Activated CD4-positive, CD25-positive, alpha-beta regulatory T cell (primary cell): ENCODE measurements at places on chromosomes 12 and 14.

DNA sequence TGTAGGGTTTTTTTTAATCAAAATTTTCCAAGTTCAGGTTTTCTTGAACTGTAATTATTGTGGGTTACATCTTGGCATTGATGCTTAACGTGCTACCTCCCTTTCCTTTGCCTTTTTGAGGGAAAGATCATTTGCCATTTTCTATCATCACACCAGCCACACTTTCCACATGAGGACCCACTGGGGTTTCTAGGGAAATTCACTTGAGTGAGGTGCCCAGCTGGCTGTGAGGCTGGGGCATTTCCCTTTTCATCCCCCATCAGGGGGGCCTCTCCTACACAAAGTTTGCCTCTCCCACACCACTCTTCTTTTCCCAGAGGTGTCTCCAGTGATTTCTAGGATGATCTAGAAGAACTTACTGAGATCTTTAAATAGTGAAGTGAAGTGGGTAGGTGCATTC, 335.7 kb downstream of the BMP4 start:
- no peak for DNase-seq

- no peak for DNase-seq
Measured at GRCh38 chr14:100285913-100286400, 20.3 kb downstream of the SLC25A29 start.

- DNase-seq, result no peak
Measured at GRCh38 chr14:94919896-94920295, 150.0 kb upstream of the GSC start.

DNA sequence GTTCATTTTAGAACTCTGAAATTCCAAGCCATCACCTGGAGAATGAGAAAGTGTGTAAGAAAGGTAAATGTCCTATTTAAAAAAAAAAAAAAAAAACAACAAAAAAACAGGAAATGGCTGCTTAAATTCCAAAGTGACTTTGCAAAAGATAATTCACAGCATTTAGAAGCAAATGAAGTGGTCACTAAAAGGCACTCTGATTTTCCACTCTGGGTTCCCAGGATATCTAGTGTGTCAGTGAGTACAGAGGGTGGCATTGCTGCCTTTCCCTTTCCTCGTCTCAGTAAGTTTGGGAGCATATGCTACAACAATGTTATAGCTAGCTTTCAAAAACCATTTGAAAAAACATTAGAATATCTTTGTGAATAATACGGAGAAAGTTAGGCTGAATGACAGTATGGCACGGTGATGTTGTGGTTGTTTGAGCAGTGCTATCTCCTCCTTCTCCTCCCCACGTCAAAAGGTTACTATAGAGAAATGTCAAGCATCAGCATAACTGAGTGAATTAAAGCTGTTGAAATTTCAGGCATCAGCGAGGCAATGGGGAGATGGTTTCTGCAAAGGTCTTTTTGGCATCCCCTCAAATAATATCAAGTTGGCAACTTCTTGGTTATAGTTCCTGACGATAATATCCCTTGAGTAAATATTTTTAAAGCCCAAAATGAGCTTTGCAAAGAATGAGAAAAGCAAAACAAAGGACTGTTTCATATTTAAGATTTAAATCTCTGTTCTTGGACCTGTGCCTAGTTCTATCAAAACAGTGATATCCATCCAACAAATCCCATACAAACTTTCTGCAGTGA, 164.5 kb upstream of the E2F7 start:
- DNase-seq, result no peak

- no peak for DNase-seq
Measured at GRCh38 chr14:91127401-91127801, 13.5 kb downstream of the DGLUCY start.
